ENCODE measurements at places on chromosomes 11 and 22. TPM values are rescaled to one million over a fixed set of nuclear protein-coding genes. Genes with fewer than 3 reads are reported as not detected.
A peak's percentile ranks its signal among the peaks of the same experiment; 100 is the strongest.

DNA sequence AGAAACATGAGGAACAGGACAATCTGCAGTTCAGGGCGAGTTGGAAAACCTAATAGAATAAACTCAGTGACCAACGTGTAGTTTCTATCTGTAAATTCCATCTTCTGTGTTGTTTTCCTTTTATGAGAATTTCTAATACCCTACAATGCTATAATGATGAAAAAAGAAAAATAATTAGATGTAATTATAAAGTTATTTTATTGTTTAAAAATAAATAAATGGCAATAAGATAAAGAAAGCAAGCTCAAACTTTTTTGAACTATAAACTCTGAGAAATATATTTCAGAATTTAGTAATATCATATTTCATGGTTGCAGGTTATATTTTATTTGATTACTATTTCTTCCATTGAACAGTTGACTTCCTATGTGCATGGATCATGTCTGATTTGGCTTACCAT, at the start of gene OR5I1:
Gene OR5I1 (minus strand): TSS at position 101 of the 400 bp plus-strand sequence. CDS start 0 bp downstream, at position 101.
- H3K4me3 ChIP-seq = no peak within 1 kb of the TSS
- H3K36me3 ChIP-seq = no peaks in the 10 kb centered on the region
- H3K4me1 ChIP-seq = no peaks in the 10 kb centered on the region
- H3K27me3 ChIP-seq = no peaks in the 10 kb centered on the region
- no peak within 1 kb of the TSS for H3K27ac ChIP-seq

DNA sequence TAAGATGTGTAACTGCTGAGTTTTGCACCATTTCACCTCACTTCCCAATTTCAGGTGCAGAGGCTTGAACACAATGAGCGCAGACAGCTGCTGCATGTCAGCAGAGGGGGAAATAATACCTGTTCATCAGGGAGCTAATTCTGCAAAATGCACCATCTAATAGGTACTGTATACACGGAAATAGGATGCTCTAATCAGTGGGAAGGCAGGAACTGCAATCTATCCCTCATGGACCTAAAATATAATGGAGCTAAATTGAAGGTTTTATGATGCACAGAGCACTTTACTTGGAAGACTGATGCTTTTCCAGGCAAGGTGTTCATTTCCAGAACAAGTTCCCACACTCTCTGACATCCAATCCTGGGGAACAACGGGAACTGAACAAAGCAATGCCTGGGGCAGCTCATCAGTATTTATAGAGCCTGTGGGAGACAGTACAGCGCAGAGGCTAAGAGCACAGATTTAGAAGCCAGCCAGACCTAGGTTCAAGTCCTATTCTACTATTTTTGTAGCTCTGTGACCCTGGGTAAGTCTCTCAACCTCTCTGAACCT, 78.5 kb downstream of the TENM4 start:
- no peaks in the 10 kb centered on the region for H3K4me1 ChIP-seq
- H3K4me3 ChIP-seq = no peak overlapping the region
- H3K36me3 ChIP-seq = no peaks in the 10 kb centered on the region
- DNase-seq = no peak
- no peaks in the 10 kb centered on the region for H3K27me3 ChIP-seq

The KDM4D gene
- total RNA-seq = 4.8 TPM

DNA sequence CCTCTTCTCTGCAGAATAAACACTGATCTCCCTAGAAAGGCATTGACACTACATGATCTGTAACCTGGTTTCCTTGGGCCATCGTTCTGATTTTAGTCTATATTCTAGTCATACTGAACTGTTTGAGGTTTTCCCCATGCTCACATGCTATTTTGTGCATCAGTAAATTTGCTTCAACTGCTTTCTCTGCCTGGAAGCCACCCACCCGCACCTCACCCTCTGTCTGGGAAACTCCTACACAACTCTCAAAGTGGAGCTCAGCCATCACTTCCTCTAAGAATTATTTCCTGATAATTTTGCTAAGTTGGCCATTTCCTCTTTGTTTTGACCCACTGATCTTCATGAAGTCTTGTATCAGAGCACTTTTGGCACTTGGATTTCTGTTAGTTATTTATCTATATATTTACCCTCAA, 36.1 kb downstream of the MMP20 start:
- no peak overlapping the region for H3K4me3 ChIP-seq
- DNase-seq = no peak
- no peaks in the 10 kb centered on the region for H3K27me3 ChIP-seq
- no peak overlapping the region for H3K27ac ChIP-seq

The MUC5B gene
- total RNA-seq = under 0.01 TPM

DNA sequence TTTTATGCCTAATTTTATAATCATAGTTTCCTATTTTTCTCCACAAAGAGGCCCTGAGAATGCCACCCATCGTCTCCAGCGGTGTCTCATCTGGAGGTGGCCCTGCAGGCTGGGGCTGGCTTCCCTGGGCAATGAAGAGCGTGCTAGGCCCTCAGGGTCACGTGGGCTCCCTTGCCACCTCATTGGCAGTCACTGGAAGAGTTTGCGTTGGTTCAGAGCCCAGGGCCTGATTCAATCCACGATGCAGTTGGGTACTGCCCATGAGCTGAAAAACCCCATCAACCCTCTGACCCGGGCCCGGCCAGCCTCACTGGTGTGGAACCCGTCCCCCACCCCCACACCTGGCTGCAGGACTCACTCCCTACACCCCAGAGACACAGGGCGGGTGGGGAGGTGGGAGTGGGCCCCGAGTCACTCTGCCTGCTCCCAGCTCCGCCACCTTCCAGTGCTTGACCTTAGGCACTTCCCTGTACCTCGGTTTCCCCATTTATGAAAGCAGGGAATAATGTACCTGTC, 43.4 kb upstream of the A4GALT start:
- peaks cover under 1% of the 10 kb centered on the region for H3K4me1 ChIP-seq
- H3K36me3 ChIP-seq = no peaks in the 10 kb centered on the region
- no peak overlapping the region for H3K27ac ChIP-seq

DNA sequence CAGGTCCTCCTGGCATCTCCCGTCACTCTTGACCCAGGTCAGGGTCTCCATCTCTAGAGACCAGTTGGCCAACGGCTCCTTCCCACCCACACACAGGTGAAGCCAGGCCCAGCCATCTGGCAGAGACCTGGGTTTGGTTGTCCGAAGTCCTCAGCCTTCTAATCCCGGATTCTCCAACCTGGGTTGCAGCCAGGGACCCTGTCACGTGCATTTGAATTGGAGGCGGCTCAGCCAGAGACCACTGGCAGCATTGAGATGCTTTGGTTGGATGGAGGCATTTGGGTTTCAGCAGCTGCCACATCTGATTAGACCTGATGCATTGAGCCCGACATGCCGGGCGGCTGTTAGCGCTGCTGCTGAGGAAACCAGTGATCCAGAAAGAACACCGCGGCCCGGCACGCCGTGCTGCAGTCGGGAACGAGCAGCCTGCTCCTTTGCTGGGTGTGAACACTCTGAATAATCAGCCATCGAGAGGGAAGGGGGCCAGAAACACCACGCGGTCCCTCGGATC, 163.2 kb downstream of the BRD1 start:
- no peaks in the 10 kb centered on the region for H3K36me3 ChIP-seq
- no peaks in the 10 kb centered on the region for H3K4me1 ChIP-seq
- H3K27ac ChIP-seq = no peak overlapping the region
- DNase-seq = no peak

DNA sequence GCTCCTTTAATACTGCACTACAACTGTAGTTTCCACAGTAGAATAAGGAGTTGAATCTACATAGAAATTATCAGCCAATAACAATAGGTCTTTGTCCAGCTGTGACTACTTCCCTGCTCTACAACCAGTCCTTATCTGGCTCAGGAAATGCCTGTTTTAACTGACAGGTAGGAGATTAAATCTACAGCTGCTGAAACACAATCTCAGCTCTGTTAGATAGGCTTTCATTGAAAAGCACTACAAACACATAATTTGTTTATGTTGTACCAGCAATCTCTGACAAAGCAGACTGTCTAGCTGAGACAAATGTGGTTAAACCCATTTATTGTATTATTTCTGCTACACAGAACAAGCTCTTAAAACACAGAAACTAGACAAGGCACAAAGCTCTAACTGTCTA, 230.0 kb downstream of the SOX6 start:
- H3K4me1 ChIP-seq = no peaks in the 10 kb centered on the region
- no peak for DNase-seq
- no peaks in the 10 kb centered on the region for H3K27me3 ChIP-seq
- H3K4me3 ChIP-seq = no peak overlapping the region
- no peaks in the 10 kb centered on the region for H3K36me3 ChIP-seq
- peak overlapping the region; percentile 4 for H3K27ac ChIP-seq

DNA sequence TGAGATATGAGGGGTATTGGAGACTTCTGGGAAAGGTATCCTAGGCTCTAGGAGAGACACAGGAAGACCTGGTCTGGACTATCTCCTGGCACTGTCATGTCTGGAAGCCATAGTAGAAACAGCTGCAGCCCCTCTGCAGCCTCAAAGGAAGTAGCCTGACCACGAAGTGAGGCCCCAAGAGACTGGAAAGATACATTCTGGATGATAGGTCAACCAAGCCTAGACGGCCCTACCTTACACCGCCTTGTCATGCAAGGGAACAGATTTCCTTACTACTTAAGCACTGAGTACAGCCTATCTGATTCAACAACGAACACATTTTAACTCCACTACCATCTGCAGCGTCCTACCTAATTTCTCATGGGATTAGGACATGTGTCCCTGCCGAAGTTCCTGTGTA, 31.1 kb downstream of the UQCR10 start:
- H3K4me1 ChIP-seq = peaks cover 29% of the 10 kb centered on the region
- no peak overlapping the region for H3K4me3 ChIP-seq
- peaks cover 99% of the 10 kb centered on the region for H3K36me3 ChIP-seq
- no peaks in the 10 kb centered on the region for H3K27me3 ChIP-seq

GRCh38 chr22:39352306-39352891, 2.6 kb downstream of the SYNGR1 start:
- no peaks in the 10 kb centered on the region for H3K36me3 ChIP-seq
- DNase-seq = no peak
- H3K4me3 ChIP-seq = no peak overlapping the region

DNA sequence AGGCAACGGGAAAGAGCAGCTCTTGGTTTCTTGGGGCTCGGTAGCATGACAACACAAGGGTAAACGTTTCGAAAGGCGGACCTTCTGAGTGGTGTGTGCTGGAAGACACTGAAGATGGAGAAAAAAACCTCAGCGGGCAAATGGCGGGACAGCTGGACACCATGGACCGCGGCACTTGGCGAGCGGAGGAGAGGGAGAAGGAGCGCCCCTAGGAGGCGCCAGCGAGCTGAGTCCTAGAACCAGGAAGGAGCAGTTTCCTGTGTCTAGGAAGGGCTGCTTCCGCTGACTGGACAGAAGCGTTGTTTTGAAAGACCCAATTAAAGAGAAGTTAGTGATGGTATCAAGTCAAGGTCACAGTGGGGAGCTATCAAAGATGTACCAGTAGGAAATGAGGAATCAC, 44.0 kb upstream of the OPCML start:
- H3K4me3 ChIP-seq = no peak overlapping the region
- H3K36me3 ChIP-seq = no peaks in the 10 kb centered on the region
- H3K27ac ChIP-seq = no peak overlapping the region

- H3K36me3 ChIP-seq = no peaks in the 10 kb centered on the region
- H3K4me1 ChIP-seq = no peaks in the 10 kb centered on the region
- H3K27ac ChIP-seq = no peak overlapping the region
- no peak for DNase-seq
These were observed 17.5 kb downstream of the GLB1L2 start for GRCh38 chr11:134349109-134349801.

- no peak overlapping the region for H3K27ac ChIP-seq
- H3K36me3 ChIP-seq = no peaks in the 10 kb centered on the region
- no peaks in the 10 kb centered on the region for H3K27me3 ChIP-seq
- DNase-seq = no peak
- H3K4me1 ChIP-seq = no peaks in the 10 kb centered on the region
- H3K4me3 ChIP-seq = no peak overlapping the region
These were observed 98.2 kb downstream of the SGSM3 start for GRCh38 chr22:40468616-40469015.

DNA sequence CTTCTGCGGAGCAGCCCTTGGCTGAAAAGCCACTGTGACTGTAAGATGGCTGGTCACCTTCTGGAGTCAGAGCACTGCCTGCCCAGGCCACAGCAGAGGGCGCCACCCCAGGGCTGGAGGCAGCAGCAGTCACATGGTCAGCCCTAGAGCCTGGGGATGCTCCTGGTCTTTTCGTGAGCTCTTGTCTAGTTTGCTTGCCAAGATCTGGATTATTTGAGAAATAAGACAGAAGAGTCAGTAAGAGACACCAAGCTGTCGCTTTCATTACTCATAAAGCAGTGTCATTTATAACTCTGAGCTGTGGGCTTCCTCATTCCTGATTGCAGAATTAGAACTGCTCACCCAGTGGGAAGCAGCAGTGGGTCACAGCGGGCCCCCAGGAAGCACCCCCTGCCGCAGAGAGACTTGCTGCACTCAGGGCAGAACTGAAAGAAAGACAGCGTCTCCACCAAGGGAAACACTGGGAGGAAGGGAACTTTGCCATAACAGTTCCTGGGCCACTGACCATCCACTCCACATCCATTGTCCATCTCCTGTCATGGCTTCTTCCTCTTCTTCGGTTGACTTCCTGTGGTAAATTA, 56.7 kb downstream of the PPP6R2 start:
- no peak for DNase-seq
- no peaks in the 10 kb centered on the region for H3K36me3 ChIP-seq
- no peak overlapping the region for H3K4me3 ChIP-seq

- peak overlapping the region; percentile 40 for H3K27ac ChIP-seq
- H3K4me1 ChIP-seq = peaks cover 2% of the 10 kb centered on the region
- H3K36me3 ChIP-seq = no peaks in the 10 kb centered on the region
- no peaks in the 10 kb centered on the region for H3K27me3 ChIP-seq
- no peak overlapping the region for H3K4me3 ChIP-seq
These were observed 18.2 kb downstream of the RTN4R start for GRCh38 chr22:20249797-20250354.

- no peaks in the 10 kb centered on the region for H3K36me3 ChIP-seq
- no peaks in the 10 kb centered on the region for H3K27me3 ChIP-seq
- H3K27ac ChIP-seq = no peak overlapping the region
- H3K4me1 ChIP-seq = no peaks in the 10 kb centered on the region
- H3K4me3 ChIP-seq = no peak overlapping the region
These were observed 114.2 kb upstream of the PARVA start for GRCh38 chr11:12263141-12263693.

DNA sequence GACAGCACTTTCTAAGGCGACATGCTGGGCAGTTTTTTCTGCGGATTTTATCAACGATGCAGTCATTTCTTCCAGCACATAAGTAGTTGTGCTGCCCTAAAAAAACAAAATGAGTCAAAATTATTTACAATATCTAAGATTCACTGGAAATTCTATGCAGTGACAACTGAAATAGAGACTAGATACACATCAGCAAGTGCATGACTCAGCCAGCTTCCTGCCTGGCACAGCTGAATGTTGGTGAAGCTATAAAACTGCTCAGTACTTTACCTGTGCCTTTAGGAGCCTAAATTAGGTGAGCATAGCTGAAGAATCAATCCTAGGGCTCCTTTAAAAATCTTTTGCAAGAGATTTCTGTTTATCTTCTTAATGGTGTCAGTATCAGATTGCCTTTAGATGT, 37.8 kb downstream of the PGR start:
- no peak overlapping the region for H3K27ac ChIP-seq
- H3K4me3 ChIP-seq = no peak overlapping the region
- H3K36me3 ChIP-seq = no peaks in the 10 kb centered on the region
- no peaks in the 10 kb centered on the region for H3K27me3 ChIP-seq

The NNMT gene
- 1,803 TPM for total RNA-seq

GRCh38 chr11:81071606-81072005, 1630.8 kb upstream of the TENM4 start:
- DNase-seq = no peak
- no peaks in the 10 kb centered on the region for H3K36me3 ChIP-seq
- no peaks in the 10 kb centered on the region for H3K4me1 ChIP-seq
- no peaks in the 10 kb centered on the region for H3K27me3 ChIP-seq
- no peak overlapping the region for H3K27ac ChIP-seq

The FOLR3 gene
- total RNA-seq = not detected

- H3K4me3 ChIP-seq = no peak overlapping the region
- no peak overlapping the region for H3K27ac ChIP-seq
- H3K4me1 ChIP-seq = no peaks in the 10 kb centered on the region
These were observed 104.5 kb downstream of the CTTN start for GRCh38 chr11:70502677-70503467.

Data from tibial nerve (tissue), 4 donors.